GM23248 (cell line): ENCODE measurements at places on chromosomes 3 and 15. TPM values are rescaled to one million over a fixed set of nuclear protein-coding genes. Genes with fewer than 3 reads are reported as not detected.

Gene GCSAM
- not detected in 2 replicates for total RNA-seq

DNA sequence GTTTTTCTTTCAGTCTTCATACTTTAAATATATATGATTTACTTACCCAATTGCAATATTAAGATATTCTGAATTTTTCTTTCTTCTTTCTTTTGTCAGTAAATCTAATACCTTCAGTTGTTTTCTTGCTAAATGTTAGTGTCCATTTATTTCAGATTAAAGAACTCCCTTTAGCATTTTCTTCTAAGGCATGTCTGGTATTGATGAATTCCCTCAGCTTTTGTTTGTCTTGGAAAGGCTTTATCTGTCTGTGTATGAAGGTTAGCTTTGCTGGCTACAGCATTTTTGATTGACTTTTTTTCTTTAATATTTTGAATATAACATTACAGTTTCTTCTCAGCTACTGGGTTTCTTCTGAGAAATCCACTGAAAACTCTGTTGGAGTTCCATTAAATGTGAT lies 64.0 kb upstream of the PLSCR4 start:
- no peak for DNase-seq

GRCh38 chr3:23704298-23704697 lies 101.5 kb upstream of the UBE2E1 start:
- no peak for DNase-seq

Gene LRRC31
- not detected in 2 replicates for total RNA-seq

GRCh38 chr3:77158730-77159581 lies 119.1 kb downstream of the ROBO2 start:
- no peak for DNase-seq

Gene GOLGA8Q
- total RNA-seq, result 0.76 TPM in 1 of 2 replicates, not detected in the other

DNA sequence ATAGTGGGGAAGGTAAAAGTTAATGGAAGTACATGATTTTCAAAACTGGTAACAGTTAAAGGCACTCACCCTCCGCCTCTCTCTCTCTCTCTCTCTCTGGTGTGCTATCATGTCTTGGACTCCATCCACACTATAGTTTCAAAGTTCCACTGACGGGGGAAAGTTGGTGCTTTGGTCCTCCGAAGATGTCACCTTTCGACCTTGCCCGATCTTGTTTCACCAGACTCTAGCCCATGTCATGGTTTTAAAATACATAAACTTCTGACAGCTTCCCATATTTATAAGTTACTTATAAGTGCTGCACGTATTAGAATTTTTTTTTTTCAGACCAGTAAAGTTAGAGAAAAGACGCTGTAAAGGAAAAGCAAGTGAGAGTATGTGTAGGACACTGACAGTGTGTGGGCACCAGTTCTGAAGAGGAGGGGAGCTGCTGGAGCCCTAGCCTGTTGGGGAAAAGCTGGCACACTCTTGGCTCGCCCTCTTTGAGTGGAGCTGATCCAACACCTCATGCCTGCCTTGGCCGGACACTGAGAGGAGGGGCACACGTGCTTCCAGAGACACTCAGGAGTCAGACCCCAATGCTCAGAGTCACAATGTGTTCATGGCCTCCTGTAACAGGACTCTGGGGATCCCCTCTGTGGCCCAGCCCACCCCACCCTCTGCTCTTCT lies 200.5 kb upstream of the TPM1 start:
- DNase-seq, result no peak

Gene EXD1
- not detected in 2 replicates for total RNA-seq

GRCh38 chr15:51739061-51739712 lies 1.7 kb upstream of the LYSMD2 start:
- no peak for DNase-seq

DNA sequence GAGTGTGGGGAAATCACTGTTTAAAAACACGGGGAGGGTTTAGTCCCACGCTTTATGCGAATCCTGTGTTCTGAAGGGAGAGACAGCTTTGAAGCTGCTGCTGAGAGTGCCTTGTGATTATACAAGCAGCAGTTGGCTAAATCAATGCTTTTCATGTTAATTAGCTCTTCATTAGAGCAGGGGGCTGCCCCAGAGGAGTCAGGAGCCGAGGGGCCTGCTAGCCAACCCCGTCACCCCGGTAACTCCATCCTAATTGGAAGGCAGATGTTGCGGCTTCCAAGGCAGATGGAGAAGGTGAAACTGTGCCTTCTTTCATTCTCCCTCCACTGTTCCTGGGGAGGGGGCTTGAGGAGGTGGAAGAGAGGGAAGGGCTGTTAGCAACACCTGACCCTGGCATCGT lies 92.4 kb upstream of the ANKRD34C start:
- no peak for DNase-seq

- no peak for DNase-seq
Observed at GRCh38 chr3:47849186-47849698, 46.3 kb downstream of the DHX30 start.

Gene TPRG1
- not detected in 2 replicates for total RNA-seq

GRCh38 chr3:52190294-52191074 lies 7.5 kb upstream of the ALAS1 start:
- peak; percentile 62 for DNase-seq

DNA sequence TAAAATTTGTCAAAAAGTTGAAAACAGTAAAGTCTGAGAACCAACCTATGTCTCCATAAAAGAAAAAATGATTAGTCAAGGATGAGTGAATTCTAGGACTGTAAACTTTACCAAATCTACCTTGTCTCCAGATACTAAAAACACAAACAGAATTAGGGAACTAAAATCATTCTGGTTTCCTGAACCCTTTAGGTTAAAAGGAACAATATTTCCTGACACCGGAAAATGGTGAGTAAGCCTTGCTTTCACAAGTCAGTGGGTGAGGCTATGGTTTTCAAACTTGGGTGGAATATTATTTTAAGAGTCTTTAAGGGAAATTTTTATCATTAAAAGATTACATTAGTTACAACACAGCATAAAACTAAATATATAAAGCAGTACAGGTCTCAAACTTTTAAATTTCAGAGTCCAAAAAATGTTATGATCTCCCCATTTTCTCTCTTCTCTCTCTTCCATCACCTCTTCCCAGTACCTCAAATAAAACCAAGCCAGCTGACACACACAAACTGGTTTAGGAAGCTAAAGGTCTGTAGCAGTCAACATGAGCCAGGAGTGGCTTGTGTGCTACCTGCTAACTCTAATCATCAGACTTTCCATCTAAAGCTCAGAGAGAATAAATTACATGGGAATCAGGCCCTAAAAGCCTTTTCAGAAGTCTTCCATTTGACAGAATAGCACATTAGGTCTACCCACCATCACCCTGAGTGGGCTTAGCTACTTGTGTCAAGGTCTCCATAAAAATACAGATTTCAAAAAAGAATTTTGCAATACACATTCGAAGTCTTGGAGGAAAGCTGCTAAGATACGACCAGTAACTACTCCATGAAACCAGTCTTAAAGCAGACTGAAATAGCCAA lies 2.2 kb downstream of the SLC12A6 start:
- DNase-seq, result peak; percentile 61

GRCh38 chr15:31476236-31476810 lies 149.7 kb downstream of the KLF13 start:
- DNase-seq, result no peak

Gene MOBP
- not detected in 2 replicates for total RNA-seq

Gene IQCH
- total RNA-seq, result 1.8 and 4.1 TPM in 2 replicates

Gene FBLN2
- total RNA-seq, result 636 and 646 TPM in 2 replicates

DNA sequence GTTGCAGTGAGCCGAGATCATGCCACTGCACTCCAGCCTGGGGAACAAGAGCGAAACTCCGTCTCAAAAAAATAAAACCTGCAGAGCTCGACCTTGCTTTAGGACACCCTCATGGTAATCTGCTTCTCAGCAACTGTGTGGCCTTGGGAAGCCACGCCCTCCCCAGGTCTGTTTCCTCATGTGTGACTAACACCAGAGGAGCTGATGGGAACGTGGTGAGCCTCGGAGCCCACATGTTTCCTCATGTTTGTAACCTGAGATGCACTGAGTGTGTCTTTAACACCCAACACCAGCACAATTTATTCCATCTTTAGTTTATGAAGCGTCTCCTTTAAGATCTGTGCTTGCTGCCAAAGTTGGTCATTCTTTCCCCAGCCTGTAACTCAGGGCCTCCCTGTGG lies 142.8 kb downstream of the OCA2 start:
- no peak for DNase-seq

DNA sequence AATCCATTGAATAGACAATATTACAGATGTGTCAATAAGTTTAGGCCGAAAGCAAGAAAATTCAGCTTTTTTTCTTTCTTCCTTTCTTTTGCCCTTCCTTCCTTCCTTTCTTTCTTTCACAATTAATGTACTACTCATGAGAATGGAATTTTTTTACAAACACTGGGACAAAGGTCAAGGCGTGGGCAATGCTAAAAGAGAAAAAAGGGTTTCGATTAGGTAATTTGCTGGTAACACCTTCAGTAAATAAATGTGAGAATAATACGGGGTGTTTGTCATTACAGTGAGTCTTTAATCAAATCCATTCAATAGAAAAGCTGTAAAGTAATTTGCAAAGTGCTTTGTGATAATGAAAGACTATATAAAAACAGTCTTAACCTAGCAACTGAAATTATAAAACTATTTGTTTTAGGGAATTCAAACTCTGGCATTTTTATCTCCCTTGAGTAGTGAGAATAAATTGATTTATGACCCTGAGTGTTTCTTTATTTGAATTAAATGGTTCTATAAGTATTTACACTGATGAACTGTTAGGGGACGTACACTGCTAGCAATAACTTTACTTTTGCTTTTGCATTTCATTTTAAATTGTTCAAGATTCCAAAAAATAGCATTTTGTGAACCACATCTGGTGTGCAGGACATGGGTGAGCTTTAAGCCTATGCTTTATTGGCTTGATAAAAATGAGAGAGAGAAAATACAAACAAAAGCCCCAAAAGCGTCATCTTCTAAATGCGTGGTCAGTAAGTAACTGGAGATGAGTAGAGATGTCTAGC lies 104.2 kb upstream of the THRB start:
- peak; percentile 64 for DNase-seq
